ENCODE measurements at places on chromosomes 7 and 10. TPM values are rescaled to one million over a fixed set of nuclear protein-coding genes. Genes with fewer than 3 reads are reported as not detected.

EN2 gene
- not detected for total RNA-seq

SRGN gene
- 132 TPM for total RNA-seq

LIPN gene
- not detected for total RNA-seq

FAM241B gene
- total RNA-seq = not detected

RAMP3 gene
- total RNA-seq = 0.24 TPM

EPHB6 gene
- 13.4 TPM for total RNA-seq

EIF4H gene
- total RNA-seq = 292 TPM

MOGAT3 gene
- total RNA-seq = not detected
